Hippocampal formation (tissue), 2 donors: ENCODE measurements at places on chromosomes 16 and 17.

DNA sequence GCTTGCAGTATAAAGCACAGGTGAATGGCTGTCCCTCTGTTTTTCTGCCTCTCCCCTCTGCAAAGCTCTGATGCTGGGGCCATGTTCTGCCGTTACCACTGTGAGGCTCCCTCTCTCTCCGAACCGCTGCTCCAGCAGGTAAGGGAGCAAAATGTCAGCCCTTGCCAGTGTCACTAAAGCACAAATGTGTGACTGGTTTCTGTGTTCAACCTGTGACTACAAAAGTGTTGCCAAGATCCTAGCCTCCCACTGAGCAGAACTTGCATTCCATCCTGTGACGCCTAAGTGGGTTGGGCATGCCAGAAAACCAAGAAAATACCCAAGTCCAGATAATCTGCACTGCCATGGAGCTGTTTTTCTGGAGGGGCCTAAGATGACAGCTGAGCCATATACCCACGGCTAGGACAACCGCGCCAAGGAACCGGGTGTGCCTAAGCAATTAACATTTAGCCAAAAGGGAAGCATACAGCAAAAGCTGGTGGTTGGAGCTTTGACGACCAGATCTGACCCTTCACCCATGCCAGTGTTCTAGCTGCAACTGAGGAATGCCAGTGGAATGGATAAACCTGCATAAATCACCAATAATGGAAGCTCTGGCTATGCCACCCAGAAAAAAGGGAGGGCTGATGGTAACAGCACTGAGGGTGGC lies 35.0 kb downstream of the PSME3IP1 start:
- no peak for DNase-seq

DNA sequence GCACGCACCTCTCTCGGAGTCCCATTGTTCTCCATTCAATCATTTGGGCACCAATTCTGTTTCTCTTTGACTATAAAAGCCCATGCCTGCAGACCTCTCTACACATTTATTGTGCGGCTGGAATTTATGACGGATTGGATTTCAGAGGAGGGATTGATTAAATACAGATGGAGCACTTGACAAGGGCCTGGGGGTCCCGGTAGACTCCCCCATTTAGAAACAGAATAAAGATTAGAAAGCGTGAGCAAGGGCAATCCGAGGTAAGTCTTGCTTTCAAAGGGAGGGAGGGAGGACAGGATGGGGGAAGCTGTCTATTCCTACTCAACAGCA lies 15.1 kb upstream of the PITPNM3 start:
- DNase-seq, result no peak

- DNase-seq, result no peak
Observed at GRCh38 chr17:67244431-67245072, 444 bp downstream of the HELZ start.

DNA sequence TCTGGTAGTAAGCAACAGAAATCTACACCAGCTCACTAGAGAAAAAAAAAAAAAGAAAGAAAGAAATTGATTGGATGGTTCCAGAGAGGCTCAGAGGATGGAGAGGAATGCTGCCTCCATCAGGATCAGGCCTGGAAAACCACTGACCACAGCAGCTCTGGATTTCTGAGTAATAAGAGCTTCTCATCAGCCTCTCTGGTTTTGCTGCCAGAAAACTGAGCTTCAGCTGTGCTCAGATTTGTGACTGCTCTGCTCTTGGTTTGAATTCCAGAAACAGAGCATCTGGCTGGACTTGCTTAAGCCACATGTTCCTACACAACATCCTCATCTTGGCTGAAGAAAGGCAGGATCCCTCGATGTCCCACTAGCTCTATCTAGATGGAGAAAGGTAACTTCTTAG lies 25.9 kb downstream of the IRX6 start:
- DNase-seq, result no peak

- no peak for DNase-seq
Observed at GRCh38 chr17:14149751-14150150, 80.4 kb downstream of the COX10 start.

DNA sequence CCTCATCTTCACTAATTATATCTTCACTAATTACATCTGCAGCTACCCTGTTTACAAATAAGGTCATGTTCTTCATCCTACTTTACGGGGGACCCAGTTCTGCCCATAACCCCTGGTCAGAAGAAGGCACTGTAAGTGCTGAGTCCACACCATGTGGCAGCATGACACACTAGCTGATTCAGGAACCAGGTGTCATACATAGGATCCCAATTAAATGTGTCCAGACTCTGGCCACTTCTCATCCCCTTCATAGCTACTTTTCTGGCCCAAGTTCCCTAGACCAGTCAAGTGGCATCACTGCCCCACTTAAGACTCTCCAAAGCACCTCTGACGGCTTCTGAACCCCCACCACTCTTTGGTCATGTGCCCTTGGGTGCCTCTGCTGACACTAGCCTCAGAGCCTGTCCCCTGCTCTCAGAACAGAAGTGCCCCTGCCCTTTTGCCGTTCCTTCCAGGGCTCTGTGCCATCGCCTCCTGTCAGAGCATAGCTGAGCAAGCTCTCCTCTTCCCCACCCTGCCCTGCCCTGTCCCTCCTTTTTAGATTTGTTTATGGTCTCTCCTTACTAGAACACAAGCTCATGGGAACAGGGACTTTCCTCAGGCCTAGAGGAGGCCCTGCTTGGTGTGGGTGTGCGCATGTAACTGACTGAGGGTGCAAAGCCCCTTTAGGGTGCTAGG lies 61.1 kb downstream of the B9D1 start:
- DNase-seq, result no peak

- DNase-seq, result no peak
Observed at GRCh38 chr16:8376858-8377257, 213.5 kb downstream of the TMEM114 start.

GRCh38 chr16:70151941-70152509 lies 21.6 kb upstream of the CLEC18C start:
- DNase-seq, result no peak

- no peak for DNase-seq
Observed at GRCh38 chr17:2008332-2009126, 16.6 kb downstream of the RTN4RL1 start.

DNA sequence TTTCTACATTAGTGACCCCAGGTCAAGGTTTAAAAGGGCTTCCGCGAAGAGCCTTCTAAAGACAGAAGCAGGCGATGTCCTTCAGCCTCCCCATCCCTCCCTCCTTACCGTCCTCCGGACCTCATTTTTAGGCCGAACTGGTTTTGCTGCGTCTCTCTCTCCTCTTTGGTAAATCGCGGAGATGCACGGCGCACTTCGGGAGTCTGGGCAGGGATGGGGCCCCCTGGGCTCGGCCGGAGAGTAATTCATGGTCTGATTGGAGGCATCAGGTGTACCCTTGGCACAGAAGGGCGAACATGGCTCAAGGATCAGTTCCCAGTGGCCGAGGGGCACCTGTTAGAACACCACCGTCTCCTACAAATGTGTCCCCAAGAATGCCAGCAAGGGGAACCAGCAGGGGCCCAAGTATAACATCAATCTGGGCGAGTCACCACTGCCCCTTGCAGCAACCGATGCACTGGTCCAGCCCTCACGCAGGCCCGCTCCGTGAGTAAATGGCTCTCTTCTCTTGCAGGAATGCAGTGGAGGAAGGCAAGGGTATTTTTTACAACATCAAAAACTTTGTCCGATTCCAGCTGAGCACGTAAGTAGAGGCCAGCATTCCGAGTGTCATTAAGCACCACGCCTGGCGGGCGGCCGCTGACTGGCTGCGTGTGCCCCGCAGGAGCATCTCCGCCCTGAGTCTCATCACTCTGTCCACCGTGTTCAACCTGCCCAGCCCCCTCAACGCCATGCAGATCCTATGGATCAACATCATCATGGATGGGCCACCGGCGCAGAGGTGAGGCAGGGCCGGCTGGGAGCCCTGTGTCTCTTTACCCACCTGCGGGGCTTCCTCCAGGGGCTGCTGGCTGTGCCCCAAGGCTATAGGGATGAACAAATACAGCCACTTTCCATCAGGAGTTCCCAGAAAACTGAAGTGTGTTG lies 45.6 kb downstream of the MEAK7 start:
- DNase-seq, result no peak

DNA sequence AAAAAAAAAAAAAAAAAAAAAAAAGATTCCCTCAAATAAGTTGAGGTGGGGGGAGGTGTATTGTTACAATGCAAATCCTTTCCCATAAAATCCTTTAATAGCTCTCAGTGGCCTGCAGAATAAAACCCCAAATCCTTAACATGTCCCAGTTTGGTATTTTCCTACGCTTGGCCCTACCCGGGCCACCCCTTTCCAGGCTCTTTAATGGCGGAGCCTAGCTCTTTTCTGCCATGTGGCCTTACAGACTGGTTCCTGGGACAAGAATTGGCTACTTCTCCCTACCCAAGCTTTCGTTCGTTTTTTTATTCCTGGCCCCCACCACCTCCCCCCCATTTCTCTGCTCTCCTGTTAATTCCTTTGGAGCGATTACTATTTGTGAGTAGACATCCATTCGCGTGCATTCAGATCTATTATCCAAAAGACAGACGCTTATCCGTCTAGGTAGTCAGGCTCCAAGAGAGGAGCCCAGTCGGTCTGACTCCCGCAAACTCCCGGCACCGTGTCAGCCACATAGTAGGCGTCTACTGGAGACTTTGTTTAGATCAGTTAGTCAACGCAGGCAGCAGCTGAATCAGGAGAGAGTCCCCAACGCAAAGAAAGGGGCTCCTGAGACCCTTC lies 813 bp upstream of the THAP11 start:
- DNase-seq, result no peak

- no peak for DNase-seq
Observed at GRCh38 chr17:77838748-77839697, 119.5 kb upstream of the TNRC6C start.

GRCh38 chr17:27630607-27631410 lies at the start of gene LGALS9:
Gene LGALS9, plus strand, starts transcription at chr17:27631188. Its CDS starts 78 bp downstream, at chr17:27631266.
- no peak for DNase-seq

DNA sequence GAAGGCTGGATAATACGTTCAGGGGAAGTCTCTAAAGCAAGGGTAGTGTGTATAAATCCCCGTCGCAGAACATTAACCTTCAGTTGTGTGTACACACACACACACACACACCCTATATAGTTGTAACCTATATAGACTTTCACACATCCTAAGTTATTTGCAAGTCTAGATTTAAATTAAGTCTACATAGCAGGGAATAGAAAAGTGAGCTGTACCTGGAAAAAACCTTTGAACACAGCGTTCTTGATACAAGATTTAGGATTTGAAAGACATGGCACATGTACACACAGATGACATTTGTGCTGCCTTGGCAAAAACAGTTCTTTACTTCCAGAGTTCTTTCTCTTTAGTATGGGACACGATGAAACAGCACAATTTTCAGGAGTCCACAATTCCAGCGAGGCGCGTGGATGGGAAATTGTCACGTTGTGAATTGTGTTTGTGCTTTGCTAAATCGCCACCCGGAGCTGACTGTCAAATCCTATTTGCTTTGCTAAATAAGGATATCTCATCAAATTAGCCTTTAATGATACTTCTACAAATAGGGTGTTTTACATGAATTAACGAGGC lies 233.9 kb downstream of the MRTFB start:
- DNase-seq, result no peak

- no peak for DNase-seq
Observed at GRCh38 chr16:25896411-25896810, 204.7 kb downstream of the HS3ST4 start.

GRCh38 chr16:89687092-89687940 lies 827 bp downstream of the CDK10 start:
- no peak for DNase-seq

DNA sequence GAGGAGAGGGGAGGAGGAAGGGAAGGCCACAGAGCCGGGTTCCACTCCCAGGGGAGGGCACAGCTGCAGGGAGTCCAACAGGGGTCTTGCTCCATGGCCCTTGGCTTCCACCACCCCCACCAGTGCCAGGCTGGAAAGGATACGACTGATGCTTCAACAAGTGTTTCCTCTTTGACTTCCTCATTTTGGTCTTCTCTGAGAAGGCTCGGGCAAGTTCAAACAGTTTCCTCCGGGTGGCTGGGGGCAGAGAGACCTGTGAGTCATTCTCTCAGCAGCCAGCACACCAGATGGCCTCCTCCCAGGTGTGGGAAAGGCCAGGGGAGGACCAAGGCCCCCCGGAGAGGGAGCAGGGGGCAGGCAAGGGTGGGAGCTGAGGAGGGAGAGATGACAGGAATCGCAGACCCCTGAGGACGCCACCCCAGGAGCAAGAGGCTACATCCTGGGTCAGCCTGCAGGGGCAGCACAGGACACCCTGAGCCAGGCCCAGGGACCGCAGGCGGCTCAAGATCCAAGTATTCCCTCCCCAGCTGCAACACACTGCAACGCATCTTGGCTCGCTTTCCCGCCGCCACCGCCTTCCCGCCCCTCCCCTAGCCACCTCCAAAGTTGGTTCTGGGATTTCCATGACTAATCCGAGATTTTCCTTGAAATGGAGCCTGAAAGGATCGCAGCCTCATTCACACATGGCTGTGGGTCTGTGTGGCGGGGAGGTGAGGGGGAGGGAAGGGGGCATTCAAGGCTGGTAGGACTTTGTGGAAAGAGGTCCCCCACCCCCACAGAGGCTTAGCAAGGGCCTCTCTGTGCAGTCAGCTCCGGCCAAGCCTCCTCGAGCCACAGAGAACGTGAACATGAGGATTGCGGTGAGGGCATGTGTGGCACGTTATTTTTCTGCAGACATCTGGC lies 18.4 kb upstream of the MRPS23 start:
- DNase-seq, result no peak

DNA sequence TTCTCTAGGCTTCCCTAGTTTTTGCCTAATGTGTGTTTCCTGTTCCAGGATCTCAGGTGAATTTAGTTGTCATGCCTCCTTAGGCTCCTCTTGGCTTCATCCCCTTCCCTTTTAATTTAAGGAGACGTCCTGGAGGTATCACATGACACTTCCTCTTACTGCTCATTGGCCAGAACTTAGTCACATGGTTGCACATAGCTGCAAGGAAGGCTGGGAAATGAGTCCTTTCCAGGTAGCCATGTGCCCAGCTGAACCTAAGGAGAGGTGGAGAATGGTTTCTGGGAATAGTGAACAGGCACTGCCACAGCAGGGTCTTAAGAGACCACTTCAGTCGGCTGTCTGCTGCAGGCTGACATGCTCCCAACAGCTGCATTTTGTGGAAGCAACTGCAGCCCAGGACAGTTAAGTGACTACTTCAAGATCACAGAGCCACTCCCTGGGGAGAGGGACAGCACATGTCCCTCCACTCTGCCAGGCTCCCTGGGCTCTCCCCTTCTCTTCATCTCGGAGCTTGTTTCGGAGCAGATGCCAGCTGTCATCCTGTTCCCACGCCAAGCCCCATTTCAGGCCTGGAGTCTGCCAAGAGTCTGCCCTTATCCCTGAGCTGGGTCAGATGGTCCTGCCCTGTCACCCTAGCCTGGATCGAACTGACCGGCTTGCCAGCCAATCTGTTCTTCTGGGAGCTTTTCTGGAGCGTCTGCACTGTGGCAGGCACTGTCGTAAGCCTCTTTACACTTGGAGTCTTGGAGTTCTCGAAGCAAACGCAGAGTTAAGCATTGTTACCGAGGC lies 81.4 kb upstream of the FOXF1 start:
- no peak for DNase-seq

GRCh38 chr16:75621170-75621477 lies 2.0 kb downstream of the ADAT1 start:
- DNase-seq, result no peak

GRCh38 chr17:63222655-63223054 lies 223.5 kb downstream of the CYB561 start:
- DNase-seq, result no peak

- DNase-seq, result no peak
Observed at GRCh38 chr16:1637526-1637925, 25.4 kb downstream of the CRAMP1 start.
